ENCODE measurements at places on chromosomes 4 and X.

GRCh38 chr4:156015781-156016180 lies 62.1 kb upstream of the CTSO start:
- no peak for DNase-seq

GRCh38 chr4:5691491-5692132 lies 16.7 kb downstream of the EVC2 start:
- no peak for DNase-seq

DNA sequence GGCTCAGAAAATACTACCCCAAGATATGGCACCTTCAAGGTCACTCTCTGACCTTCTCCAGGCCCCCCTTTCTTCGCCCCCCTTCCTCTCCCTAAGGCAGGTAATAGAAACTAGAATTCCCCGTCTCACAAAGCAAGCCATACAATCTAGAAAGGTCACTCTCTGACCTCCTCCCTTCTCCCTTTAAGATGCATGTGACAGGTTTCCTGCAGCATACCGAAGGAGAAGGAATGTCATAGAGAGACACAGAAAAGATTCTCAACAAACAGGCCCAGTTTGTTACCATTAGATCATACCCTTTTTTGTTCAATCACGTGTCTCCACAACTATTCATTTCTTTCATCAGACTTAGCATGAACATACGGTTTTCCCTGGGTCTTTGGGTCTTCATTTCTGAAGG lies 51.2 kb upstream of the RBMXL3 start:
- DNase-seq = no peak

DNA sequence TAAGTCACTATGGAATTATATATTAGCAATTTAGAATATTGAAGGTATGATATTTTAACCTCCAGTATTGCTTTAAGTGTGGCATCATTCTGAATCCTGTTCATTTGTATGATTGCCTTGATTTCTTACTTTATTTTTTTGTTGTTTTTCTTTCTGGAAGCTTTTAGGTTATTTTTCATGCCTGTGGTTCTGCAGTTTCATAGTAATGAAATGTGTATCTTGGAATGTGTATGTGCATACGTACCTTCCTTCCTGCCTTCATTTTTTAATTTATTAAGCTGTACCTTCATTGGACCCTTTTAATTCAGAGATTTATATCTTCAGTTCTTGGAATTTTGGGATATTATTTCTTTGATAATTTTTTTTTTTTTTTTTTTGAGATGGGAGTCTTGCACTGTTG lies 22.1 kb downstream of the CPEB2 start:
- DNase-seq = peak; percentile 35
